ENCODE measurements at places on chromosomes 2 and 18.

GRCh38 chr18:74530584-74530862 lies 3.8 kb upstream of the CNDP1 start:
- no peak for DNase-seq

DNA sequence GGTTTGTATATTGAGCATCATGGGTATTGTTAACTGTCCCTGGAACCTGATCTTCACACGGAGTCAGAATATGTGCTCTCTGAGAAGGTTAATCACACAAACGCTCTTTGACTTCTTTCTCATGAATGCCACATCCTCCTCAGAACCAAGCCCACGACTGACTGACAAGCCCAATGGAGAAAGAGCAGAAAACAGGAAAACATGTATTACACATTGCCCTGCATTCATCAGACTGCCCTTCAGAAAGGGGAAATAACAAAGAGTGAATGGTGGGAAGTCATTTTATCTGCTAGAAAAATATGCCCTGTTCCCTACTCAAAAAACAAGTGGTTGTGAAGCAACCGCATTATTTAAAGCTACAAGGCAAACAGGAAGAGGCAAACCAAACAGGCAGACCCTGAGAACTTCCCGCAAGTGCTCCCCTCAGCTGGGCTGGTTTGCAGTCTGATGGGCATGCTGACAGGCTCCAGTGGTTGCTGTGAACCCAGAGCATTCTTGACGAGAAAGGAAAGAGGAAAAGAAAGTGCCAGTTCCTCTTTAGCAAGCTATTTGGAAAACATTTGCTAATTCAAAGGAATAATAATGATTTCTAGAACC lies 172.9 kb upstream of the SETBP1 start:
- DNase-seq, result peak; percentile 3

GRCh38 chr2:239544918-239545465 lies 144.2 kb upstream of the HDAC4 start:
- no peak for DNase-seq

- no peak for DNase-seq
These were observed 134.4 kb upstream of the SLC1A4 start for GRCh38 chr2:64854773-64855237.

DNA sequence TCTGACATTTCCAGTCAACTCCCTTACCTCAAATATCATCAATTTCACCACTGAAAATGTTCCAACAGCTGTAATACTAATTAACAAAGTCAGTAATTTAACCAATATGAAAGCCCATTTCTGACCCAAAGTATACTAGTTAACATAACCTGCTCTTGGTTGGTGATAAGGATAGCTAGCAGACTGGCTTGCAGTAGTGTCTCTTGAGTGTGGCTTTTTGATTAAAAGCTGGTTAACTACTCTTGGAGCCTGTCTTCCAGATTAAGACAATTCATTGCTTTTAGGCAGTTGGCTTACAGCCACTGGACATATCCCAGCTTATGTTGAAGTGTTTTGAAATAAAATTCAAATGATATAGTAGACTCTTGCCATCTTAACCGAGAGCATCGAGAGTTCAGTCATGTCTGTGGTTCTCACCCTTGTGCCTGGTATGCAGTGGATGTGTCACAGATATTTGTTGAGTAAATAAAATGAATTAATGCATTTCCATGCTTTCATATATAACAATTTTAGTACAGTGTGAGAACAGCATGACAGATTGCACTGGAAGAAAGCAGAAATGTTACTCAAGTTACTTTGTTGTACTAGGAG lies 158.1 kb downstream of the TANC1 start:
- DNase-seq, result no peak

- DNase-seq, result no peak
These were observed 31.6 kb upstream of the CASP10 start for GRCh38 chr2:201151127-201151981.

GRCh38 chr18:76367168-76368125 lies 127.6 kb downstream of the ZNF516 start:
- no peak for DNase-seq

DNA sequence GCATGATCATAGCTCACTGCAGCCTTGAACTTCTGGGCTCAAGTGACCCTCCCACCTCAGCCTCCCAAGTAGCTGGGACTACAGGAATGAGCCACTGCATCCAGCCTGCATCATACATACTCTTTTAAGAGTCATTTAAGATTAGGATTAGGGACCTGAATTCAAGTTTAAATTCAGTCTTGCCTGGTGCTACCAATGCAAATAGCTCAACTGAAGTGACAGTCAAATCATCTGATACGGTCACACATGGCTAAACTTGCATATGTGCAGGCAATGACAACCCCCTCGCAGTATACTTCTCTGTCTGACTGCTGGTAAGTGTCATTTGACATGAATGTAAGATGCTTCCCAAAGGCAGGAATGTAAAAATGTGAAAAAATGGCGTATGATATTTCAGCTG lies 31.8 kb upstream of the TMEM131 start:
- no peak for DNase-seq

GRCh38 chr2:1681017-1681318 lies 63.3 kb downstream of the PXDN start:
- DNase-seq, result no peak

DNA sequence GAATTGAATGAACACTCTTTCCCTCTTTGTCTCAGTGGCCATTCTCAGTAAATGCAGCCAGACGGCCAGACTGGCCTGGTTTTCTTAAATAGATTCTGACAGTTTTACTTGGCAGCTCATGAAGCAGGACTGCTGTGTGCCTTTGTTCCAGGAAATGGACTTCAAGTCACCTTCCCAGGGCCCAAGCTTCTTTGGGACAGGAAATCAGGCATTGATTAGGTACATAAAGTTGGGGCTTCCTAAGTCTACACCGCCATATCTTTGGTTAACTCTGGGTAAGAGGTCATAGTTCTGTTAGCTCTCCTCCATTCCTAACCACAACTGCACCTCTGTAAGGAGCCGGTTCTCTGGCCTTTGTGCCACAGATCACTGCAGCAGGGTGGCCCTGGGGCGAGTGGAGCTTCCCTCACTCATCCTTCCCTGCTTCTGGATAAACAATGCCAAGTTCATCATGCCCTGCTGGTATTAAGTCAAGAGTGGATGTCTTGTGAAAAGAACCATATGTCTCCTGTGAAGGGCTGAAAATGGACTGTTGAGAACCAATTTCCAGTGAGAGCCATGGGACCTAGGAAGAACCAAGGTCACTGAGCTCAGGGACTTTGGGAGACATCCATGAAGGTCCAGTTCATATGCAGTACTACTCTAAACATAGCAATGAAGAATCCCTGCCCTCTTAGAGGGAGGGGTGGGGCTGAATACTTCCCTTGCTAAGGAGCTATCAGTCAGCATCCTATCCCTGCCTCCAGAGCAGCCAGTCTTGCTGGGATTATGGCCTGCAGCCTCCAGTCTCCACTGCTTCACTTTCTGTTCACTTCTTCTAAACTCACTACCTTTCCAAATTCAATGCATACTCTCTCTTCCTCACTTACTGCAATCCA lies 122.6 kb upstream of the XPO1 start:
- no peak for DNase-seq

GRCh38 chr2:152097290-152097800 lies 1.5 kb downstream of the CACNB4 start:
- no peak for DNase-seq

DNA sequence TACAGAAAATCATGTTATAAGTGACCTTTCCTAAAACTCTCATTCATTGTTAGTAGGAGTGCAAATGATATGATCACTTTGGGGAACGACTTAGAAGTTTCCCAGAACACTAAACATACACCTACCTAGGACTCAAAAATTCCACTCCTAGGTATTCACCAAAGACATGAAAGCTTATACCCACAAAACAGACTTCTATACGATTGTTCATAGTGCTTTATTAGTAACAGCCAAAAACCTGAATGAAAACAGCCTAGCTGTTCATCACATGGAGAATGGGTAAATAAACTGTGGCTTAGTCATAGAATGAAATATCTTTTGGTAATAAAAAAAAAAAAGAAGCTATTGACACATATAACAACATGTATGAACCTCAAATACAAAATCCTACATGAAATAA lies 8.8 kb downstream of the NOL10 start:
- no peak for DNase-seq

- no peak for DNase-seq
These were observed 131.9 kb downstream of the EVA1A start for GRCh38 chr2:75428646-75429443.

- no peak for DNase-seq
These were observed 29.6 kb downstream of the MRO start for GRCh38 chr18:50790241-50790640.

DNA sequence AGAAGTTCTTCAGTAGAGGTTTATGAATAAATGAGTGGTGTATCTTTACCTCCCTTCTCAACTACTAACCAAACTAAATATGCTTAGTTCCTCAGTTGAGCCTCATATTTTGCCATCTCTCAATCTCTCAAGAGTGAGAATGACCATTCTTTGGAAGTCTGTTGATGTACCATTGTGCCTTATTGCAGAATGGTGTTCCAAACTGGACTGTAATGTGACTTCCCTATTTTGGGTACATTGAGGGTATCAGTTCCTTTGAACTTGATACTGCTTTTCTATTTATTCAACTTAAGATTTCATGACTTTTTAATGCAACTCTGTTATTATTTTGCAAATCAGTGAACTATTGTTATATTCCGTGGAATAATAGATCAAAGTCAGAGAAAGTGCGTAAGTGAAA lies 159.4 kb downstream of the PTPRM start:
- no peak for DNase-seq

DNA sequence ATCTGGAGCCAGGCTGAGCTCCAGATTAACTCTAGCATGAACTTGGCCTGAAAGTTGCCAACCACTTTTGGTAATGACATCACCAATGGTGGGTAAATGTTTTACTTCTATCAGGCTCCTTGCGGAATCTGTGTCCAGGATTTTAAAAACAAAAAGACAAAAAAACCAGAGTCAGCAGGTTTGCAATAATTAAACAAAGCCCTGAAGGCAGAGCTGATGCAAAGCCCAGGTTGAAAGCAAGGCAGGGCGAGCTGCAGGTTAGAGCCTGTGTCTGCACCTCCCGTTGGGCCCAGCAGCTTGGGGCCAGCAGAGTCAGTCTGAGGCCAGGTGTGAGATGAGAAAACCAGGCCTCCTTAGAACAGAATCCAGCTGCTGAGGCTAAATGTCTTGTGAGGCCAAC lies 29.1 kb upstream of the ALK start:
- no peak for DNase-seq

GRCh38 chr18:47795434-47795814 lies 135.0 kb downstream of the SMAD2 start:
- no peak for DNase-seq

DNA sequence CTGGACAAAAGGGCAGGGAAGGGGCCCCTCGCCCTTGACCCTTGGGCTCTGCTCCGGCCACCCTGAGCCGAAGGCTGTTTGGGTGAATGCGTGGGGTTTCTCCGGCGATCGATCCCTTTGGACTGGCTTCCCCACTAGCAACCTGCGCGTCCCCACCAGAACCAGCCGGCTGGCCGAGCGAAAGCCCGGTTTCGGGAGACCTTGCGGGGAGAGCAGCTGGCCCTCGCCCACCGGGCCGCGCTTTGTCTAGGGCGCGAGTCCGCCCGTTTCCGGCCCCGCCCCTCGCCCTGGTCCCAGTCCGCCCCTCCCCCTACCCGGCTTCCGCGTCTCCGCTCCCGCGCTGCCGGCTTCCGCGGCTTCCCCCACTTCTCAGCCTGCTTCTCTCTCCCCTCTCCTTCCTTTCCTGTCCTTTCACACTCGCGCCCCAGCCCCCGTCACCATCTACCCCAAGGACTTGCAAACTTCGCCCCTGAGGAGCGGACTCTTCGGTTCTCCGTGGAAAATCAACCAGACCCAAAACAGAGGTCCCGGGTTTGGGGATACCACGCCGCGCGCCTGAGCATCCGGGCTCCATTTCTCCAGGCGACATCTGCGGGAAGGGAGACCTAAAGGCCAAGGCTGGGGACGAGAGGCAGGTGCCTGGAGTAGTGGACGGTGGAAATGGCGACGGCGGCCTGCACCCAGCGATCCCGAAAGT lies 48.0 kb upstream of the ATP6V1B1 start:
- peak; percentile 72 for DNase-seq

DNA sequence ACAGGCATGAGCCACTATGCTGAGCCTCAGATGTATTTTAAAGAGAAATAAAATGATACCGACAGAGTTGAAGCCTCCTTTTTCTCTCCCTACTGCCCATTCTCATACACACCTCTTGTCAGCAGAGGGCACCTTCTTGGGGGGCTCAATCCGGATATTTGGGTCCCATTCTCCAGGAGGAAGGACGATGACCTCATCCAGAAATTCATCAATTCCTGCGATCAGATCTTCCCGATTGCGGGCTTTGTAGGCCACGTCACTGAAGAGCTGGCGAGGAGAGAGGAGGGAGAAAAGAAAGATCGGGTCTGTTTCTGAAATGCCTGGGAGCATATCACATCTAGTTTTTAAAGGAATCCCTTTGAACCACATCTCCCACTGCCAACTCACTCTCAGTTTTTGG lies 54.4 kb downstream of the MTHFD2 start:
- DNase-seq, result no peak

- DNase-seq, result no peak
These were observed 142.7 kb downstream of the SCG2 start for GRCh38 chr2:223459328-223459939.

GRCh38 chr18:55012008-55012407 lies 52.7 kb upstream of the CCDC68 start:
- DNase-seq, result no peak

GRCh38 chr2:60072609-60073008 lies 480.8 kb downstream of the BCL11A start:
- DNase-seq, result no peak

DNA sequence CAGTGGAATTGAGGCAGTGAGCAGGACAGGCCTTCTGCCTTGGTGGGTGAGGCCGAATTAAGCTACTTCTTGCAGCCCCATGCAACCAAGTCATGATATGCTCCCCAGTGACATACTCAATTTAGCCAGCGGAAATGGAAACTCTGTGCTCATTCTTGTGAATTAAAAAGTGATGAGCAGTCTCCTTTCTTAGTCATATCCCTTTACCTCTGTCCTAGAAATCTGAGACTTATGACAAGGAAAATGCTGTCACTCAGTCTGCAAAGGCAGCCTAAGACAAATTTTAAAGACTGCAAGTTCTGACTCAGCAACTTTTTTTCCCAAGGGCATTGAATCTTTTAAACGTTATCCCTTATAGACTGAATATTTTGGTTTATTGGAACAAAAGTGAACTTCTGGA lies 218.2 kb downstream of the SH3BP4 start:
- no peak for DNase-seq

DNA sequence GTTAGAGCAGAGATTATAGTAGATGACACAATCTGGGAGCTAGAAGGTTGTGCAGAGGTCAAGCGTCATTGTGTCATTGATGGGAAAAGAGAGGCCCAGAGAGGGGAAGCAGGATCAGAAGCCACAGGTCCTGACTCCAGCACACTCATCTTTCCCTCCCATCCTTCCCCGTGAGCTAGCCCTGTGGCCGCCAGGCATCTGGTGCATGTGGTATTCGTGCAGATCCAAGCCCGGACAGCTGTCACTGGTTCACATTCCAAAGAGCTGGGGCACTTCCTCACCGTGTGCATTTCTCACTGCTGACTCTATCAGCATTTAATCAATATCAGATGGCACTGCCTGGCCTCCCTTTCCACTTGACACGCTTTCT lies 94.1 kb upstream of the THOC1 start:
- no peak for DNase-seq
